Activated T-cell treated with anti-CD3 and anti-CD28 coated beads for 48 hours (primary cell): ENCODE measurements at places on chromosomes 11 and 22.

- DNase-seq, result no peak
Measured at GRCh38 chr11:84256618-84257017, 970.5 kb upstream of the CCDC90B start.

DNA sequence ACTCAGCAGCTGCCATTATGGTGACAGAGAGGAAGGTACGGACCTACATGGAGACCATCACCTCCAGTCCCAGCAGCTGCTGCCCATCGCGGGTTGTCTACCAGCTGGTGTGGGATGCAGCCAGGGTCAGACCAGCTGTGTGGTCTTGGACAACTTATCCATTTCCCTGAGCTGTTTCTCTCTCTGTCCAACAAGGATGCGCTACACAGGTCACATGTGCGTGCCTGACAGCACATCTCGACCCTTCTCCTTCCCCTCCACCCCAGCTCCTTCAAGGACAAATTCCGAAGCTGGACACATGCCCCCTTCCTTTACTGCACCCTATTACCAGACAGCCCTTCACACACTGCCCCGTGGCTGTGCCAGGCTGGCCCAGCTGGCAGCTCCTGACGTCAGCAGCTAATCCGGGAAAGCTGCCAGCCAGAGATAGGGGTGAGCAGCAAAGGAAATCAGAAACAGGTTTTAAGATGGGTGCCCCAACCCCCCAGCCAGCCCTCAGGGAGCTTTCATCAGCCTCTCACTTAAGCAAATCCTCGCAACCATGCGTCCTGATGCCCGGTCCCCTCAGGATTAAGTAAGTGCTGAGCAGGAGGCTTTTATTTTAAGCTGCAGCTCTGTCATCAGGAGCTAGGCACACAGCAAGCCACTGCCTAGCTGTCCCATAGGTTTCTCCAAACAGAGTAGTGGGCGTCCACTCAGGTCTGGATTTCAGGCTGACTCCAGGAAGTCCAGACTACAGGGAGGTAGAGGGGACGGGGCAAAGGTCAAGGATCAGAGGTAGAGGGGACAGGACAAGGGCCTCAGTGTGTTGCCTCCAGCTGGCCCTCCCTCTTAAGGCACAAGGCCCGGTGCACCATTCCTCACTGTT, 20.3 kb downstream of the TEF start:
- DNase-seq, result no peak

- DNase-seq, result no peak
Measured at GRCh38 chr22:37907036-37907954, 1.2 kb downstream of the MICALL1 start.

- no peak for DNase-seq
Measured at GRCh38 chr11:21602699-21603098, 590.2 kb upstream of the ANO5 start.

DNA sequence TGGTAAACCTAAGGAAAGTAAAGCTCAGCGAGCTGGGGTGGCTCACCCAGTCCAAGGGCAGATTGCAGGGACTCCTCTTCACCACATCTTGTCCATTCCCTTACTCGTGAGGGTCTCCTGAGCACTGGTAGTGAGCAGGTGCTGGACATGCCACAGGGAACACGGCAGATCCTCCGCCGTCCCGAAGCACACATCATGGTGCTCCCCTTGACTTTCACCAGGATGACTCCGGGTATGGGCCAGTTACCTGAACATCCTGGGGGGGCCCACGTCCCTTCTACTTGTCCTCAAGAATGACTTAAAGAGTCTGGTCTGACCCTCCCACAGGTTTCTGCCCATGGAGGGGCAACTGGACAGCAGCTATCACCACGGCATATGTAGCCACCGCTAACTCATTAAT, 8.0 kb upstream of the SF1 start:
- no peak for DNase-seq

DNA sequence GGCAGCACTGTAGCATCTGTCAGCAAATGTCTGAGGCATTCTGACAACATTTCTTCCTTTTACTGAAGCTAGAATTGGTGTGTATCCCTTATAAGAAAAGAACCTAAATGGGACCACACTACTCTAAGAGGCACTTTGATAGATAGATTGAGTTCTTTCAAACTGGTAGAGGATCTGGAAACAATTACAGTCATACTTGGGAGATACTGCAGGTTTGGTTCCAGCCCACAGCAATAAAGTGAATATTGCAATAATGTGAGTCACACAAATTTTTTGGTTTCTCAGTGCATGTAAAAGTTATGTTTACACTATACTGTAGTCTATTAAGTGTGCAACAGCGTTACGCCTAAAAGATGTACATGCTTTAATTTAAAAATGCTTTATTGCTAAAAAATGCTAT, 96.9 kb downstream of the SBF2 start:
- no peak for DNase-seq

DNA sequence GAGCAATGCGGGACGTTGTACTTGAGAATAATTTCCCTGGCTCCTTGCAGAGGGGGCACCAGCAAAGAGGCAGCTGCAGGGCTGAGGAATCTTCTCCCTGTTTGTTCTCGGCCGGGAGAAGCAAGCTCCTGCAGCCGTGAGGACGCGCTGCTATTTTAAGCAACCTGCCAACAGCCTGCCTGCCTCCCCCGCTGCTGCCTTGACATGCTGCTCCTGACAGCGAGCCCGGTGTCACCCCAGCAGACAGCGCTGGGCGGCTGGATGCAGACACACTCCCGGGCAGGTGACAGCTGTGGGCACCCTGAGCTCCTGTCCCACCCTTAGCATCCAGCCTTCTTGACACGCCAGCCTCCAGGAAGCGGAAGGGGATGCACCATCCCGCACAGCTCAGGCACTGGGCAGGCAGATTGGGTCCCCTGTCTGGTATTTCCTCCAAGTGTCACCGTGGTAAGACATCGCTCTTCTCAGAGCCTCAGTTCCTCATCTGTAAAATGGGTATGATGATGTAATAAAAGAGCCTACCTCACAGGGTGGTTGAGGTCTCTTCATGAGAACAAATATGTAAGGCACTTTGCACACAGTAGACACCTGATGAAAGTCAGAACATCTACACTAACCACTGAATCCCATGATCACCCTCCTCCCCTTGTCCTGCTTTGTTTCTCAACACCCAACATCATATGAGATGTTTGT, 530.6 kb downstream of the MN1 start:
- DNase-seq, result no peak

- no peak for DNase-seq
Measured at GRCh38 chr11:40291329-40291728, 1168.1 kb downstream of the LRRC4C start.

DNA sequence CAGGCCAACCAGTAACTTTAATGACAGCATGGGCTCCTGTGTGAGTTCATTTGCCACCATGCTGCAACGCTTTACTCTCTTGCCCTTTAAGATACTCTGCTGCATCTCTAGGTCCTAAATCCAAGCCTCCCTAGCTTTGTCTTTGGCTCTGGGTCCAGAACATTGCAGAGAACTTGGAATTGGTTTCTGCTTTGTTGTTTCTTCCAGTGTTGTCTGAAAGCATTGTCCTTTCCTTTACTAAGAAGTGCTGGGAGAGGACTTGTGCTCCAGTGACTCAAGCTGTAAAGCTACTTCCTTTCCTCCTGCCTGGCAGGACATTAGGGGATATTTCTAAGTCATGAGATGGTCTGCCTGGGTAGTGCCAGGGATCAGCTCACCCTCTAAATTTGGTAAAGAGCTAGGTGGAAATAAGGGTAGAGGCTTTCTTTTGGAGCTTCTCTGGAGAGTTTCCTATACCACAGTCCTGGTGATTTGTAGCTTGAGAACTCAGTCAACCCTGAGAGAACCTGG, 202.5 kb upstream of the CADM1 start:
- DNase-seq, result no peak

DNA sequence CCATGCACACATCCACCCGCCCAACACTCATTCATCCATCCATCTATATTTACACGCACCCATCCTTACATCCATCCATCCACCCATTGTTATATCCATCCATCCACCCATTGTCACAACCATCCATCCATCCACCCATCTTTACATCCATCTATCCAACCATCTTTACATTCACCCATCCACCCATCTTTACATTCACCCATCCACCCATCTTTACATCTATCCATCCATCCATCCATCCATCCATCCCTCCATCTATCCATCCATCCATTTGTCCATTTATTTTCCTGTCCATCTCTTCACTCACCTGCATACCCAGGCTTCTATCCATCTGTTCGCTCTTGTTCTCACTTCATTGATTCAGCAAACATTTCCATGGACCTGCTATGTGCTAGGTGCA, 49.8 kb downstream of the SGSM1 start:
- DNase-seq, result no peak

DNA sequence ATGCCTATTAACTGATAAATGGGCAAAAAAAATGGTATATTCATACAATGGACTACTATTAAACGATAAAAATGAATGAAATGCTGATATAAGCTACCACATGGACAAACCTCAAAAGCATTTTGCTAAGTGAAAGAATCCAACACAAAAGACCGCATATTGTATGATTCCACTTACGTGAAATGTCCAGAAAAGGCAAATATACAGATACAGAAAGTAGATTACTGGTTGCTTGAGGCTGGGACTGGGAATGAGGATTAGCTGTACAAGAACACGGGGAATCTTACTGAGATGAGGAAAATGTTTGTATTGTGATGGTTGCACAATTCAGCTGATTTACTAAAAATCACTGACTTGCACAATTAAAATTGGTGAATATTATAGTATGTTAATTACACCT, 8.8 kb downstream of the SCUBE2 start:
- DNase-seq, result no peak

DNA sequence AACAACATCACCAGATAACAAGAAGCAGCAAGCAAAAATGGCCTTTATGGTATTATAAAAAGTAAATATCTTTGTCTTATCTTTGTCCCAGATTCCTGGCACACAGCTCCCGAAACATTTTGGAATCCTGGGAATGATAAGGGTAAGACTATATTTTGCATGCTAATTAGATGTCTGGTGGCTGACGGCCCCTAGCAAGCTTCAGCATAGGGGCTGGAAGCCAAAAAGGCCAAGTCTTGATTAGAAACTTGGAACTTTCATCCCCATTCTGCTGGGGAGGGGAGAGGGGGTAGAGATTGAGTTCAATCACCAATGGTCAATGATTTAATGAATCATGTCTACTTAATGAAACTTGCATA, 38.2 kb upstream of the EED start:
- DNase-seq, result no peak

DNA sequence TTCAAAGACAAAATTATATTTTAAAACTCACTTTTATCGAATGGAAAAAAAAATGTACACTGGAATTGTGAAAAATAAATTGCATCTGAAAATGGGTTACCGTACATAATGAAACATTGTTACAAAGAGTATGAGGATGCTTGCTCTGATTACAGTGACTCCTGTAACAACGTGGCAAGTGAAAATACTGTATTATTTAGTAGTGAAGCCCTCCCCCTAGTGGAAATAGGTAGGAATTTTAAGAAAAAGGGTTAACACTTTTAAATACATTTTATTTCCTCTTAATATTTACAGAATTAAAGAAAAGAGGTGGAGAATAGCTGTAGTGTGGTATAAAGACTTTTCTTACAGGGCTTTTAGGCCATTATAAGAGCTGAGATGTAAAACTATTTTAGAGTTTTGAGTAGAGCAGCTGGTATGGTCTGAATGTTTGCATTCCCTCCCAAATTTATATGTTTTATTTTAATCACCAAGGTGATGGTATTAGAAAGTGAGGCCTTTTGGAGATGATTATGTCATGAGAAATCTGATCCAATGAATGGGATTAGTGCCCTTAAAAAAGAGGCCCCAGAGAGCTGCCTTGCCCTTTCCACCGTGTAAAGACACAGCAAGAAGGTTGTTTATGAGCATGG, 25.2 kb downstream of the FAM76B start:
- DNase-seq, result no peak

DNA sequence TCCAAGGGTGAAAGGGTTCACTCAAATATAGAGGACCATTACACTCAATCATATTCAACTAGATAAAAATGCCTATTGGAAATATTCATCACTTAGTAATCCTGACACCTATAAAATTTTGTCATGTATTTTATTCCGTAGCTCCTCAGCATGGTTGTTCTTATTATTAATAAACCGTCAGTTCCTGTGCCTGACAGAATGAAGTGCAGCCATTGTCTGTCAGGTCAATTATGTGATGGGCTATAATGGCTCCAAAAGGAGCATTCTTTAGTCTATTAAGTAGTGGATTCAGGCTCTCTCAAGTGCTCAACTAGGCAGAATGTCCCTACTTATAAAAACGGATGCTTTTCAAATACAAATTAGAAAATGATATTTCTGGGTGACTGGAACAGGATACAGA, 916.1 kb upstream of the ANO3 start:
- DNase-seq, result no peak

DNA sequence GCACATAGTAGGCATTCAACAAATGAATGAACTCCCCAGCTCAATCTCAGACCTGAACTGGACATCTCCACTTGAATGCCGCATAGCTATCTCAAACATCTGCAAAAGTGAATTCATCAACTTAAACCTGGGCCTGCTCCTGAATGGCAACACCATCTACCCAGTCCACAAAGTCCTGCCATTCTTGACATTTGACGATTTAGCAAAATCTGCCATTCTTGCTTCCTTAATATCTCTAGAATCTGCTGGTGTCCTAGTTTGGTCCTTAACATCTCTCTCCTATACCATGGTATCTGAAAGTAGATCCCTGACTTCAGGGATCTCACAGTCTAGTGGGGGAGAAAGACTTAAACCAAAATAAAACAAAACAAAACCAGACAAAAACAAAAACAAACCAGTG, 12.4 kb upstream of the HPX start:
- DNase-seq, result no peak

- DNase-seq, result no peak
Measured at GRCh38 chr11:47483457-47483856, 34.5 kb upstream of the RAPSN start.

DNA sequence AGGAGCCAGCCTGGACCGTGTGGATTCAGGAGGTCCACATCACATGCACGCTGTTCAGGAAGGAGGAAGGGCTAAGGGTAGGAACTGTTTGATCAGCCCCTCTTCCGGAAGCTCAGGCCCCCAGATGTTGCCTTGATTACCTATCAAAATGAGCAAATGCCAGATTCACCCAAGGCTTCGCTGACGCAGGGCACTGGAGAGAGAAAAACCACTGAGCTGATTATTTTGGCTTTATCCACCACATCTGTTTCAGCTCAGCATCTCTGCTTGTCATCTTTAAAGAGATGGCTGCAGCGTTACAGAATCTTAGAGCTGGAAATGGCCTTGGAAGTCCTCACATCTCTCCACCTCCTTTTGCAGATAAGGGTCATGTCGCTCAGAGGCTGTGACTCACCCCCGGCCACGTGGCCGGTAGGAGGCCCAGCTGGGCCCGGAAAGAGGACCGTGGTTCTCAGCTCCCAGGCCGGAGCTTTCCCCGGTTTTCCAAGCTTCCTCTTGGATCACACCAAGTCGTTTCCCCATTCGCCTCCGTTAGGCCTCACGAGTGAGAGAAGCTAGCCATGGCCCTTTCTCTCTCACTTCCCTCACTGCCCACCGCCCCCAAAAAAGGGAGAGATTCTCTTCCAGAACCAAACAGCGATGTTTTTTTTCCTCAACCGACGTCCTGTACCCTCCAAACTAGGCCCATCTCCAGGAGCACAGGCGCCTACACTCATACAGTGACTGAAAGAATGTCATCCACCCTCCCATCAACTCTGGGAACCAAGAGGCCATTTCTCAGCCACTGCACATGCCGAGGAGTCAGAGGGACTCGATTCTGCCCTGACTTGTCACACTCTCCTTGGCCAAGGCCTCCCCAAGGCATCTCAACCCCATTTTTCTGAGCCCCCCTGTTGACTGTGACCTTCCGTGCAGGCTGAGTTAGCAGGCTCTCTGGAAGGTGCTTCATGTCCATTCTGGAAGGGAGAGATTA, 37.6 kb downstream of the LIF start:
- DNase-seq, result no peak

GRCh38 chr11:57155400-57155799, 26.4 kb upstream of the LRRC55 start:
- DNase-seq, result no peak

- DNase-seq, result no peak
Measured at GRCh38 chr11:131808470-131808869, 438.1 kb downstream of the NTM start.
